ENCODE measurements at places on chromosomes 4 and X. TPM values are rescaled to one million over a fixed set of nuclear protein-coding genes. Genes with fewer than 3 reads are reported as not detected.

SRPX gene
- 0.24 TPM for total RNA-seq

ALB gene
- total RNA-seq: not detected

DNA sequence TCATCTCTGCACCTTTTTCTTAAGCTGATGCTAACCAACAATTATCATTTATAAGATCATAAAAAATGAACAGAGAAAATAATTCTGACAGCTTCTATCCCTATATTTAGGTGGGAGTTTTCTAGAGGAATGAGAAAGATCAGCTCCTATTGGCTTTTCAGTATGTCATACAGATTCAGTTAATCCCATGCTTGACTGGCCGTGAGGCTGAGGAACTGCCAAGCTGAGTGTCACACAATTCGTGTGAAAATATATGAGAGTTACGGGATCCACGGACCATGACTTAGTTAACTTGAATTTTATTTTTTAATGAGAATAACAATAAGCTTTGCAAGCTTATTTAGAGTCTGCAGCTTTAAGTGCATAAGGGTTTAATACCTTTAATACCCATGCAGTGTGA is 37.5 kb downstream of the PHEX start:
- DNase-seq: no peak

GRCh38 chr4:13918110-13918509 is 290.6 kb upstream of the BOD1L1 start:
- DNase-seq: no peak

GRCh38 chr4:144411119-144411518 is 234.8 kb upstream of the HHIP start:
- no peak for DNase-seq

DNA sequence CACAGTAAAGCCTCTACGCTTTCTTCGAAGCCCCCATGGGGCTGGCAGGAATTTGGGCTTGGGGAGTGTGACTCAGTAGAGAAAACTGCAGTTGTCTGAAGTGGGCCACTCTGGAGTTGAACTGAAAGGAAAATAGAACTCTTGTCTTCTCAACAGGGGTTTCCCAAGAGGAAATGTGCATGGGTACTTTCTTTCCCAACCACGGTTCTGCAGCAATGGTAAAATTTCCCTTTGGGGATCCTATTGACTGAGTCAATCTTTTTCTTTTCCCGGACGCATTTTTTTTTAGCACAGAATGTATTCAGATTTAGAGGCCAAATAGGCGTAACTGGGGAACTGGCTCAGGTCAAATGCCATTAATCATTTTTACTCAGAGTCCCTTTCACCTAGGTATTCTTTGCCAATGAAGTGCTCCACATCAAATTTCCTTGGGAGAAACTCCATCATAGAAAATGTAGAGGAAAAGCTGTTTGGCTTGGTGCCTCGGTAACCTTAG is 269.3 kb downstream of the STIM2 start:
- DNase-seq: no peak

Data from activated CD4-positive, alpha-beta memory T cell treated with anti-CD3 and anti-CD28 coated beads for 36 hours (primary cell).